Stimulated activated naive CD8-positive, alpha-beta T cell treated with anti-CD3 and anti-CD28 coated beads, Interleukin-15, Interleukin-2, amounts not matched to agents 100 U/mL and 50 U/mL, for 24 hours (primary cell): ENCODE measurements at places on chromosomes 6 and 20.
A peak's percentile ranks its signal among the peaks of the same experiment; 100 is the strongest.

DNA sequence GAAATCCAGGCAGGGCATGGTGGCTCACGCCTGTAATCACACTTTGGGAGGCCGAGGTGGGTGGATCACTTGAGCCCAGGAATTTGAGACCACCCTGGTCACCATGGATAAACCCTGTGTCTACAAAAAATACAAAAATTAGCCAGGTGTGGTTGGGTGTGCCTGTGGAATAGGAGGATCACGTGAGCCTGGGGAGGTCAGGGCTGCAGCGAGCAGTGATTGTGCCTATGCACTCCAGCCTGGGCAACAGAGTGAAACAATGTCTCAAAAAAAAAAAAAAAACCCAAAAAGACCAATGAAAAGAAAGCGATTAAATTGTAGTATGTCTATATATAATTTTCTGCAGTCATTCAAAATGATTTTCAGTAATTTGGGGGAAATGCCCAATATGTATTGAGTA lies 70.3 kb downstream of the ITCH start:
- no peak for DNase-seq

DNA sequence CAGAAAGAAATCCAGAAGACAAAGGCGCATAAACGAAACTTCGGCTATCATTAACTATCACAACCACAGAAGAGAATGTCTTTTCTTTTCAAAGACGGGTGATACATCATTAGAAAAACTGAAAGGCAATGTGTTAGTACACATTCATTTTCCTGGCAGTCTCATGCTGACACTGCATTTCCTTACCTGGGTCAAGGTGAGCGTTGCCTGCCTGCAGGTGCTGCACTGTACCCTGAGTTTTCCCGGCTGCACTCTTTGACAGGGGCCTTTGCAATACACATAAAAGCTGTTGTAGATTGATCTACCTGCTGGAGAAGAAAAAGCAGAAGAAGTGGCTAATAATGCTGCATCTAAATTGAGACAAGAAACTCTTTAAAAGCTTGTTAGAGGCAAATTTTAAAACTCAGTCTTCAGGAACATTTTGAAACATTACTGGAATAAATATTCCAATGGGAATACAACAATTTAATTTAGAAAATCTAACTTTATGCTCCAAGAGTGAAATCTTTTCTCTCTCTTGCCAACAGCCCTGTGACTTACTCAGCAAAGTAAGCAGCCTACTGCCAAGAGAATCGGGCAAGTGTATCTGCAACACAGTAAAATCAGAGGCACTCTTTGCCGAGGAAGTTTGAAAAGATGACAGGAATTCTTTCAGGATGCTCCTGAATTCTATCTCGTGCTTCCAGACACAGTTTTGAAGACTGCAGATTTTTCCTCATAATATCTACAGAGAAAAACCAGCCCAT lies 526.4 kb downstream of the PRKN start:
- no peak for DNase-seq

DNA sequence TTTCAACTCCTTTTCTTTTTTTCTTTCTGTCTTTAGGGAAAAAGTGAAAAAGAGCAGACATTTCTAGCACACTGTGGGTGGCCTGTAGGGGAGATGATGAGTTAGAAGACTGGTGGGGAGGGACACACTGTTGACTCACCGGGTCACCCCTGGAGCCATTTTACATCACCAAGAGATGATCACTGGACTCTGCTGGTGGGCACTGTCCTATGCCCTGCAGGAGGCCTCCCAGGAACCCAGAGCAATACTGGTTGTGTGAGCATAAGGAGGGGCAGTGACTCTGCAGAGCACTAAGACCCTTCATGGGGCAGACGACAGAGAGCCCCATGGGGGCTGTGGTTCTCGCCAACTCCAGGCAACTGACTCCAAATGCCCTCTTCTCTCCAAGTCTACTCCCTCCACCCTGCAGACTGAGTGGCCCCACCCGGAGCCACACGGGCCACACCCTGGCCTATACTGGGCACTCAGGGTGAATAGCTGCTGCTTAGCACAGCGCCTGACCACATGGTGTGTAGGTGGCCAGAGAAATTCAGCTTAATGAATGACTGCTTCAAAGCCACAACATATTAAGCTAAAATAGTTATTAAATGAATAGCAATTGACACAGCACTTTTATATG lies 177.5 kb downstream of the CDC5L start:
- no peak for DNase-seq

DNA sequence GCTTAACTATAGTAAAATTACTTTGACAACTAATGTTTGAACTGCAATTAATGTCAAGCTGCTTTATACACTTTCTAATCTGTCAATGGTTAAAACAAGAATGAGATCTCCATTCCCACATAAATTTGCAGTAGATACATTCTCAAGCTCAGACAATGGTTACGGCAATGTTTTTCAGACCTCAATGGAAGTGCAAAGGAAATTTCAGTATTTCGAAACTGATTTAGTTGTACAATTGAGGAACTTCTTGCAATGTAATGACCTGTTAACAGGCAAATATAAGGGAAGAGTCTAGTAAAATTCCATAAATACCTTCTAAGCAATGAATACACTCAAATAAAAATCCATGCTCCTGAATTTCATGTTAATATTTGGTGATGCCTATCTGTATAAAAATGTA lies 94.7 kb downstream of the ADTRP start:
- DNase-seq: no peak

DNA sequence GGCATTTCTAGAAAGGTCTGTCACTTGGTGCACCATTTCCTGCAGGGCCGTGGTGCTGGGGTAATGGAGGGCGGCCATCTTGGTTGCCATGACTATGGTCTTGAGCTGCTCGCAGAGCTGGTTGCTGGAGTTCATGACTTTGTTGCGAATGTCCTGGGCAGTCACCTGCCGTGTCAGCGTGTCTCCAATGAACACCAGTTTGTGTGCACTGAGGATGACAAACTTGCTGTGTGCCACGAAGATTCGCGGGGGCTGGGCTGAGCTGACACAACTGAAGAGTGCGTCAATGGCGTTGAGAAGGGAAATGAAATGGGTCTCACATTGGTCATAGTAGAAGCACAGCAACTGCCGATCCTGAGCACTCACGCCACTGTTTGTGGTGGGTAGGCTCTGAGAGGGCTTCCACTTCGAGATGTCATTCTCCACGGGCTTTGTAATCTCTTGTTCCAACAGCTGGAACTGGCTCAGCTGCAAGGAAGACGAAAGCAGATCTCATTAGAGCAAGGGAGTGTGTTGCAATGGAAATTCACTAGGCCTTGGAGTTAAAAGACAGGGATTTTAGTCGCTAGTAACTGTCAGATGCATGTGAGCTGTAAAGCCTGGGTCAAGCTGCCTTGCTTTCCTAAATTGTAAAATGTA lies 47.1 kb downstream of the NEDD9 start:
- no peak for DNase-seq

- no peak for DNase-seq
Observed at GRCh38 chr20:51385646-51386530, 156.6 kb downstream of the NFATC2 start.

DNA sequence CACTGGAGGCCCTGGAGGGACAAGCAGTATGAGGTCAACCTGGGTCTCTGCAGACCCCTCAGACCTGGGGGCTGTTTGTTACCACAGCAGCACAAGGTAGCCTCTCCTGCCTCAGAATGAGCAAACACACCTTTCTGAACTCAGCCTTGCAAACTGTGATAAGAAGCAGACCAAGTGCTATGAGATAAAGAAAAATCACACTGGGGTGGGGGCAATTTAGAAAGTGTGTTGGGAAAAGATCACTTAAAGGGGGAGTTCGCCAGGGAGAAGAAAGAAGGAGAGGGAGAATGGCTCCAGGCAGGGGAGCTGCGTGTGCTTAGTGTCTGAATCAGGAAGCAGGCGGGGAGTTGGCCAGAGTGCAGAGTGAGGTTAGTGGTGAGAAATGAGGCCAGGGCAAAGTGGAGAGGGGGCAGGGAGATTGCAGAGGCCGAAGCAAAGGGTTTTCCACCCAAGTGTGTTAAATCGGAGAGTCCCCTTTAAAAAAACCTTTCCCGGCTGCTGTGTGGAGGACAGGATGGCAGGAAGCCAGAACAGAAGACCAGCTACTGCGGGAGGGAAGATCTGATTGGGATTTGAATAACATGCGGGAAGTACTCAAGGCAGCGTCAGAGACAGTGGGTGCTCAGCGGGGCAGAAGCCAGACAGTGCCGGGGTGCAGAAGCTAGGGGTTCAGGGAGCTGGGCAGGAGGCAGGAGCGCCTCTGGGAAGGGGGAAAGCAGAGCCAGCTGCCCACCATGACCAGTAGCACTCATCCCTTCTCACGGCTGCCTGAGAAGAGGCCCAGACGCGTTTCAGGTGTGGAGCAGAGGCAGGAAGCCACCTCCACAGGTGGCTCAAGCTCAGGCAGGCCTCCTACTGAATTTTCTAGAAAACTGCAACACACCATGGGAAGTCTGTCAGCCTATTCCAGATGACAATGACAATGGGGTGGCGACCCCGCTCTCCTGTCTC lies 9.0 kb downstream of the ADA start:
- peak; percentile 54 for DNase-seq

- DNase-seq: peak; percentile 40
Observed at GRCh38 chr20:49894073-49894470, 21.3 kb downstream of the SPATA2 start.

- DNase-seq: peak; percentile 43
Observed at GRCh38 chr20:46520976-46521579, 7.7 kb upstream of the ZNF334 start.

- no peak for DNase-seq
Observed at GRCh38 chr6:46352541-46353268, 138.5 kb downstream of the RCAN2 start.

GRCh38 chr6:74720923-74721322 lies 484.9 kb downstream of the COL12A1 start:
- no peak for DNase-seq

- no peak for DNase-seq
Observed at GRCh38 chr20:10877342-10877741, 203.5 kb upstream of the JAG1 start.

- no peak for DNase-seq
Observed at GRCh38 chr6:106281661-106282060, 43.9 kb downstream of the ATG5 start.

DNA sequence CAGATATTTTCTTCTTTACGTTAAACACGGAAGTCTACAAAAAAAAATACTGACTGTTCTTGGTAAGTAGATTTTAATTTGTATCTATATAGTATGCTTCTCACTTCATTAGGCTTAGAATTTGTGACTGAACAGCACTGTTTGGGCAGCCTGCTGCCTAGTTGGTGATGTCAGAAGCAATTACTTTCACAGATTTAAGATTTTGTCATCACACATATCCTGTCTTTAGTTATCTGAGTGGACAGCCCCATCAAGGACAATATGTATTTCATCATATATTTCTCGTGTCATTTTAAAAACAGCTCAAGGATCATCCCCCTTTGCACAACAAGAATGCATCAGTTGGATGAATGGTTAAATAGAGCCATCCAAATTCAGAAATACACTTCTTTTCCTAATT lies 338.4 kb upstream of the CITED2 start:
- no peak for DNase-seq

DNA sequence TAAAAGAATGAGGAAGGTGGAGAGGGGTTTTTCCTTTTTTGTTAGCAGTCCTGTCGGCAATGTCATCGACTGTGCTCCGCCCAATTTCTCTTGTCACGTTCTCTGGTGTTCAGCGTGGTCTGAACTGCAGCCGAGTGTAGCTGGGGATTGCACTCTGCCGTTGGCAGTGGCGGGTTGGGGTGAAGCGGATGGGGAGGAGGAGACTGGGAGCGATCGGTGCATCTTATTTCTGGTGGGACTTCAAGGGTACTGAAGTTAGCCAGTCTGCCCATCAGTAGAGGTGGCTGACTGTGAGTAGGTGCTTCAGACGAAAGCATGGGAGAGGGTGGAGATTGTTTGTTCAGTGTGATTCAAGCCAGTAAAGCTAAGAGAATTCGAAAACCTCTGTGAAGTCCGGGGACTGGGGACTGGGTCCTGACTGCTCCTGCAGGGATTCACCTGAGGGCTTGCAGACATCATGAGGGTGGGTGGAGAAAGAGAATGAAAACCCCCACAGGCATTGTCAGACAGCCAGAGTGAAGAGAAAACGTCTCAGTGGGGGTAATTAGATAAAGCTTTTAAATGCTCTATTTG lies 5.1 kb downstream of the RREB1 start:
- DNase-seq: peak; percentile 54

DNA sequence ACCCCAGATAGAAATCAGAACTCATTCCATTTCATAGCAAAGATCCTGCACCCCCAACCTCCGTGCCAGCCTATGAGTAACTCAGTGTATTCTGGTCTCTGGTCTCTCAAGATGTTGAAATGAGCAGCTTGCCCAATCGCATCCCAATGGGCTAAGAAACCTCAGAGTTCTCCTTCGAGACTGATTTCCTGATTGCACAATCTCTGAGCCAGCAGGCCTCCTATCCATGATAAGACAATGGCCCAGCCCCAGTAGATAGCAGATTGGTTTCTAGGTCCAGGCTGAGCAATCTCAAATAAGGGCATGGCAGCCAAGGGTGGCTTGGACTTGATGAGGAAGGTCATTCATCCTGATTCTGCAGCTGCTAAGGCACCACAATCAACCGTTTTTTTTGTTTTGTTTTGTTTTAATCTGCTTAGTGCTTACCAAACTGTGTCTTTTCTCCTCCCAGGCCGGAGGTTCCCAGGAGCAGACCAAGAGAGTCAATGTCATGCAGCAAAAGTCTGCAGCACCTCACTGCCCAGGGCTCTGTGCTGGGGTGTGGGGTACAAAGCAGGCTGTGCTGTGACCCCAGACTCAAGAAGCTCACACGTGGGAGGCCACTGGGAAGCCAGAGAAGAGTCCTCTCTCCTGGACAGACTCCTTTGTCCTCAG lies 125.1 kb upstream of the NXT1 start:
- no peak for DNase-seq

- DNase-seq: no peak
Observed at GRCh38 chr6:22642254-22642653, 72.9 kb downstream of the HDGFL1 start.

GRCh38 chr20:16571333-16571732 lies 1.9 kb downstream of the KIF16B start:
- no peak for DNase-seq

DNA sequence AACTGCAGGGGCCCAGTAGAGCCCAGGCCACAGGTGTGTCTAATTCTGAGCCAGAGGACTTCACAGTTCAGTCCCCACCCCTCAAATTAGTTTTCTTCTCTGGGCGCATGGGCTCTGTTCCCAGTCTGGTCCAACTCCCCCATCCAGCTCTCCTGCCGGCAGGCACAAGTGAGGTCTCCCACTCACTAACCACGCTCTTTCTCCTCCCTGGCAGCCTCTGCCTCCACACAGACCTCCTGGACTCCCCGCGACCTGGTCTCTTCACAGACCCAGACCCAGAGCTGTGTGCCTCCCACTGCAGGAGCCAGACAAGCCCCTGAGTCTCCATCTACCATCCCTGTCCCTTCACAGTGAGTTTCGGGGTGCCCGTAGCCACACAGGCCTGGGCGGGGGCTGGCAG lies 6.2 kb downstream of the NCR2 start:
- DNase-seq: no peak

- no peak for DNase-seq
Observed at GRCh38 chr6:158242071-158242606, 70.1 kb upstream of the TULP4 start.

DNA sequence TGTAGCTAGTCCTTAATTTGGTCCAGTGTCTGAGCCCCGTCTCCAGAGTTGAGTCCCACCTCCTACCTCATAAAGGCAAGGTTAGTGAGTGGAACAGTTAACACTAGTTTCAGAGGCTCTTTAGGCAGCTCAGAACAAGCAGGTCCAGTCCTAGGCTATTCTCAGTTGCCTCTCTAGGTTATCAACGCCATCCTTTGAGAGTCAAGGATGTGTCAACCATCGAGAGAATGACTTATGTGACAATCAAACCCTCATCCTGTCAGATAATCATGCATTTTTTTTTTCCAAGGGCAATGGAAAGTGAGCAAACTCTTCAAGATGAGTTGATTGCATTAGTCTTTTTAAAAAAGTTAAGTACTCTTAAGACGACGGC lies 64.0 kb upstream of the TXNDC5 start:
- no peak for DNase-seq

- no peak for DNase-seq
Observed at GRCh38 chr6:12785301-12785700, 68.7 kb downstream of the PHACTR1 start.
